ENCODE measurements at places on chromosomes 2 and 18. TPM values are rescaled to one million over a fixed set of nuclear protein-coding genes. Genes with fewer than 3 reads are reported as not detected.

DNA sequence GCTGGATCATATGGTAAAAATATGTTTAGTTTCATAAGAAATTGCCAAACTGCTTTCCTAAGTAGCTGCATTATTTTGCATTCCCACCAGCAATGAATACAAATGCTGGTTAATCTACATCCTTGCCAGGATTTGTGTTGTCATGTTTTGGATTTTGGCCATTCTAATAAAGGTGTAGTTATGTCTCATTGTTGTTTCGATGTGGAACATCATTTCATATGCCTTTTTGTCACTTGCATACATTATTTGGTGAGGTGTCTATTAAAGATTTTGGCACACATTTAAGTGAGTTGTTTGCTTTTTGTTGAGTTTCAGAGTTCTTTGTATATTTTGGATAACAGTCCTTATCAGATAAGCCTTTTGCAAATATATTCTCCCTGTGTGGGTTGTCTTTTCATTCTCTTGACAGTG is 299.2 kb upstream of the TFPI start:
- no peak for DNase-seq

- no peak for DNase-seq
Observed at GRCh38 chr2:110126086-110126773, 10.6 kb upstream of the MALL start.

GRCh38 chr2:47070920-47071824 is 83.9 kb downstream of the STPG4 start:
- no peak for DNase-seq

GRCh38 chr18:64097497-64097896 is 51.4 kb downstream of the LINC00305 start:
- no peak for DNase-seq

Gene PRKAG3
- not detected for polyA plus RNA-seq

Gene IL1RN
- polyA plus RNA-seq, result 27.3 TPM

Gene OSR1
- polyA plus RNA-seq, result 12.2 TPM

- no peak for DNase-seq
Observed at GRCh38 chr18:3458952-3459853, 9.2 kb downstream of the TGIF1 start.

- DNase-seq, result no peak
Observed at GRCh38 chr2:144452989-144453336, 67.0 kb downstream of the ZEB2 start.

- DNase-seq, result peak; percentile 33
Observed at GRCh38 chr18:21105936-21106335, 5.7 kb downstream of the ROCK1 start.

DNA sequence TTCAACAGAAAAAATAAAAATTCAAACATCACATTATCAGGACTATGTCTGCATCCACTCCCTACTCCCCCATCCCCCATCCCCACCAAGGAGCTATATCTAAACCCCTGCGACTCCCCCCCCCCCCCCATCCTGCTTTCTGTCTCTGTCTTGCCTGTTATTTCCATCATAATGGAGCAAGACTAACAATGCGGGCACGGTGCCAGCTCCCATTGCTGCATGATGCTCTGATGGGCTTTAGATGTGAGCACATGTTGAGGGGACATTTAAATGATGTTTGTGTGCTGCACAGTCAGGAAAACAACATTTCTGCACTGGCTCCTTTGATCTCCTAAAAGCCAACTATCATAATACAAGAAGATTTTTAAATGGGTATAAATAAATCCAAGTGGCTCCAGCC is 644.2 kb upstream of the SETBP1 start:
- DNase-seq, result no peak

Gene ARHGAP15
- polyA plus RNA-seq, result 0.67 TPM

- no peak for DNase-seq
Observed at GRCh38 chr2:188940171-188940570, 34.0 kb upstream of the COL3A1 start.

- DNase-seq, result peak; percentile 91
Observed at GRCh38 chr18:35672897-35673296, 91.4 kb downstream of the GALNT1 start.

- no peak for DNase-seq
Observed at GRCh38 chr2:70984228-70984575, 5.8 kb downstream of the ANKRD53 start.

DNA sequence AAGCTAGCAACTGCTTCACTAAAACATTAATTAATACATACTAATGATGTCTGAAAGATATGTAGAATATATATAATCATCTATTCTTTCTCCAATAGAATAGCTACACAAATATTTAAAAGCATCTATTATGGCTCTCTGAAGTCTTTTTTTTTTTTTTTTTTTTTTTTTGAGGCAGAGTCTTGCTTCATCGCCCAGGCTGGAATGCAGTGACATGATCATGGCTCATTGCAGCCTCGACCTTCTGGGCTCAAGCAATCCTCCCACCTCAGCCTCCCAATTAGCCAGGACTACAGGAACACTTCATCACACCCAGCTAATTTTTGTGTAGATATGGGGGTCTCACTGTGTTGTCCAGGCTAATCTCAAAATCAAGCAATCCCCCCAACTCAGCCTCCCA is 120.4 kb upstream of the KYNU start:
- DNase-seq, result no peak

Gene SNORC
- 11.6 TPM for polyA plus RNA-seq

DNA sequence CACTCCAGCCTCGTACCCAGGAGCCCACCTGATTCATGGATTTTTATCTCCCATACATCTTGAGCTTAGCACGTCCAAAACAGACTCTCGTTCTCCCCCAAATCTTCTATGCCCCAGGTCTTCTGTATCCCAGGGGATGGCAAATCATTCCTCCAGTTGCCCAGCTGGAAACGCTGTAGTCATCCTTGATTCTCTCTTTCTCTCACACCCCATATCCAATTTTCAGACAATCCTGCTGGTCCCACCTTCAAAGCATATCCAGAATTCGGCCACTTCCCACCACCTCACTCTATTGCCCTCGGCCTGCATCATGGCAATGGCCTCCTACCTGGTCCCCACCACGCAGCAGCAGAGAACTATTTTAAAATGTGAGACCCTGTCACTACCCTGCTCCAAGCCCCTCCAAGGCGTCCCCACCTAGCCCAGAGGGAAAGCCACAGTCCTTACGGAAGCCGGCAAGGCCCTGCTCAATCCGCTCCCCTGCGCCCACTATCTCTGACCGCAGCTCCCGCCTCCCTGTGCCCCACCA is 1.4 kb upstream of the GRHL1 start:
- DNase-seq, result no peak

DNA sequence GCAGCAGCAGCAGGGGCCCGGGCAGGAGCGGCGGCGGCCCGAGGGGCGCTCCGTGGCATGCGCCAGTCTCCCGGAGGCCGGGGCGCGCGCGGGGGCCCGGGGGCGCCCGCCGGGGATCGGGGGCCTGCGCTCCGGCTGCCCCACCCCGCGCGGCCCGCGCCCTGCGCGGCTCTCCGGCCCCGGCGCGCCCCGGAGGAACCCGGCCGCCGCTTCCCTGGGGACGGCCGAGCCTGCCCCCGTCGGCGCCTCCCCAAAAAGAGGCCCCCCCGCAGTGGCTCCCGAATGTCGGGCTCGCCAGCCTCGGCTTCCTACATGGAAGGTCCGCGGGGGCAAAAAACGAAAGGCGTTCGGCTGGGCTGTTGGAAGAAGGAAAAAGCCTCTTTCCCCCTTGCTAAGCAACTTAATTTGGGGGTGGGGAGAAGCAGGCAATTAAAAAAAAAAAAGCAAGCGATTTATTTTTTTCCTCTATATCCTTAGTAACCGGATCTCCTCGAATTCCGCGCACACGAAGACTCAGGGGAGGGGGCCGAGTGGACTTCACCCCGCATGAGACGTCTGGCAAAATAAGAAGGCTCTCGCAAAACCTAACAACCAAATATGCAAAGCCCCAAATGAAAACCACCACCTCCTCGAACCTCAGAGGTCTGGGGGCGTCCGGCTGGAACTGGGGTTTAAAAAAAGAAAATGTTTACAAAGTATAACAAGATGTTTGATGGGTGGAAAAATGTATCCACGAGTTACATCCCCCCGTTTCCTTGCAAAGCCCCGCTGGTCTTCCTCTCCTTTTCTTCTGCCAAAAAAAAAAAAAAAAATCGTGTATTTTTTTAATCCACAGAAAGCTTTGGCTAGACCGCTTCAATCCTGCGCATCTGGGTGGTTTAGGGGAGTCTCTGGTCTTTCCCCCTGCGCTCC is at the start of gene SMAD7:
Gene SMAD7, minus strand, starts transcription at position 430 of the 912 bp plus-strand sequence. CDS start 541 bp downstream, outside the sequence.
- no peak for DNase-seq

DNA sequence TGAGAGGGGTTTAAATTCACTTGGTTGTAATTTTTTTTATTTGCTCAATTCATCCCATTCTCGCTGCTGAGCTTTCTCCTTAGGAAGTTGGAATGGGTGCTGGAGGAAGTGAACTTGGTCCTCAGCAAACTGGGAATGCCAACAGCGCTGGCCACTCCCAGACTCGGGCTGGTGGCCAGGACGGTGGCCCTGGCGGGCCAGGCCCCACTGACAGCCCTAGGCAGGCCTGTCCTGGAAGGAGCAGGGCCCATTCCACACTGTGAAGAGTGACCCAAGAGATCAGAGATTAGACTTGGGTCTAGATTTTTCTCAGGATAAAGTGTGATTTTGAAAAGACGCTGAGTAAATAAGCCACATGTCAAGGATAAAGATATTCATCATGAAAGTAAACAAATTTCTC is 132.7 kb downstream of the HDAC4 start:
- DNase-seq, result no peak

Gene CFC1
- polyA plus RNA-seq, result 3.1 TPM

GRCh38 chr2:226414335-226414734 is 385.3 kb downstream of the IRS1 start:
- DNase-seq, result no peak

- no peak for DNase-seq
Observed at GRCh38 chr2:204274429-204274828, 270.8 kb upstream of the PARD3B start.

GRCh38 chr2:145897151-145897550 is 1377.2 kb upstream of the ZEB2 start:
- no peak for DNase-seq
